ENCODE measurements at places on chromosomes 6 and 20.

DNA sequence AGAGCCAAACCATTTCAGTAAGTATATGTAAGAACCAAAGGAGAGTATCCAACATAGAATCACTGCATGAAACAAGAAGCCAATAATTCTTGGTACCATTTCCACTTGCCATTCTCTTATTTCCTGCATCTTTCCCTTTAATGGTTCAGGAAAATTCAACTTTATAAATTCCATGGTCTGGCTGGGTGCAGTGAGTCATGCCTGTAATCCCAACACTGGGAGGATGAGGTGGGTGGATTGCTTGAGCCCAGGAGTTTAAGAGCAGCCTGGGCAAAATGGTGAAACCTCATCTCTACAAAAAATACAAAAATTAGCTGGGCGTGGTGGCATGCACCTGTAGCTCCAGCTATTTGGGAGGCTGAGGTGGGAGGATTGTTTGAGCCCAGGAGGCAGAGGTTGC lies 21.2 kb downstream of the NHLRC1 start:
- no peak for DNase-seq

- no peak for DNase-seq
Measured at GRCh38 chr20:57707320-57707719, 2.5 kb downstream of the PMEPA1 start.

- no peak for DNase-seq
Measured at GRCh38 chr6:18493382-18493891, 106.3 kb downstream of the RNF144B start.

- no peak for DNase-seq
Measured at GRCh38 chr20:46937157-46937523, 42.5 kb downstream of the EYA2 start.

GRCh38 chr6:131305037-131305850 lies 170.0 kb downstream of the AKAP7 start:
- no peak for DNase-seq

- no peak for DNase-seq
Measured at GRCh38 chr6:133208183-133208755, 32.9 kb upstream of the EYA4 start.

DNA sequence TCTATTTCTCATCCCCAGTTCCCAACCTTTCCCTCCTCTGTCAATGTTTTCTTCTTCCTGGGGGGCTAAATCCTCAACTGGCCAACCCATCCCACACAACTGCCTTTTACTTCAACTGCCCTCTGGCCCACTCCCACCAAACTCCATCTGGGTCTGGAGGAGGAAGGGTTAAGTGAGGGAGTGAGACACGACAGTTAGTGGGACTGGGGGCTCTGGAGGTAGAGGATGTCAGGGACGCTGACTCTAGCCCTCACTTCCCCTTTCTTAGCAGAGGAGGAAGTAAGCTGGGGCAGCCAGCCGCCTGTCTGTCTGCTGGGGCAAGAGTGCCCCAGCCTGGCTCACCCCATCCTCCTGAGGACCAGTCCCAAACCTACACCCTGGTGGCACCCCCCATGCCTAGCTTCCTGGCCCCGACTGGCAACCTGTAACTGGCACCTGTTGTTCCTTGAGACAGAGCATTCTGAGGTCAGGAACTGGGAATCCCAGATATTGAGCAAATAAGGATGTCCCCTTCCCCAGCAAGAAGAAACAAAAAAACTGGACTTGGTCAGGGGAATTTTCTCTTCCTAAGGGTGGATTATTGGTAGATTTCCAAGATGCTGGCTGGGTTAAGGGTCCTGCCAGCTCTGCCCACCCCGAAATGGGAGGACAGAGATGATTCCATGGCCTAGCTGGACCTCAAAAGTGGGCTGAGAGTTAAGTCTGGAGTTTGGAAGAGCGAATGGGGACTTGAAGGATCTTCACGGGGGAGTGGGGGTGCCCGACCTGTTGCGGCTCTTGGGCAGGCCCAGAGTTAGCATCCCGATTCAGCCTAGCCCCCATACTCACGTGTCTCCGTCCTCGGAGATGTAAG lies 971 bp downstream of the NFKBIE start:
- DNase-seq = no peak

DNA sequence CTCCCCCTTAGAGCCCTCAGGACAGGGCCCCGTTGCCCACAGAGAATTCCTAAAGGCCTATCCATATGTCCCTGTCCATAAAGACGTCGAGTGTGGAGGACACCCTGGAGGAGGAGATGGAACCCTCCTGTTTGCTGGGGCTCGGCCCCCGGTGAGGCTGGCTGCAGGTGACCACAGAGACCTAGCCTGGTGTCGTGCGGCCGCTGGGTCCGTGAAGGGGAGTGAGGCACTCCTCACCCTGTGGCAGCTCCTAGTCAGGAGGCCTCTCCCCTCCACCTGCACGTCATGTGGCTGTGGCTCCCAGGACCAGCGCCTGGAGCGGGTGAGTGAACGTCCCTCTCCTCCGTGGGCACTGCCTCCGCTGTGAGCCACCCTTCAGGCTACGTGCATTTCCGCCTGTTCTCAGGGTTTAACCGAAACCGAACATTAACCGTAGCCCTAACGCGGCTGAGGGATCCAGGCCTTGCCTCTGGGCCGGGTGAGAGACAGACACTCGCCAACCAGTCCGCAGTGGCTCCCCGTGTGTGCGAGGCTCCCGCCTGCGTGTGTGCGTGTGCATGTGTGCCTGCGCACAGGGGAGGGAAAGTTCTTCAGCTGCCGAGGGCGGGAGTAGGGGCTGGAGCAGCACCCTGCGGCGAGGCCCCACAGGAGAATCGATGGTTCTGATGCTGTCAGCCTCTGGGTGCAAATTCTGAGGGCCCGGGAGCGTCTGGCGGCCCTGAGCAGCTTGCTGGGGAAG lies 5.9 kb upstream of the TCEA2 start:
- DNase-seq = no peak

- no peak for DNase-seq
Measured at GRCh38 chr20:34292496-34292895, 10.7 kb downstream of the AHCY start.

DNA sequence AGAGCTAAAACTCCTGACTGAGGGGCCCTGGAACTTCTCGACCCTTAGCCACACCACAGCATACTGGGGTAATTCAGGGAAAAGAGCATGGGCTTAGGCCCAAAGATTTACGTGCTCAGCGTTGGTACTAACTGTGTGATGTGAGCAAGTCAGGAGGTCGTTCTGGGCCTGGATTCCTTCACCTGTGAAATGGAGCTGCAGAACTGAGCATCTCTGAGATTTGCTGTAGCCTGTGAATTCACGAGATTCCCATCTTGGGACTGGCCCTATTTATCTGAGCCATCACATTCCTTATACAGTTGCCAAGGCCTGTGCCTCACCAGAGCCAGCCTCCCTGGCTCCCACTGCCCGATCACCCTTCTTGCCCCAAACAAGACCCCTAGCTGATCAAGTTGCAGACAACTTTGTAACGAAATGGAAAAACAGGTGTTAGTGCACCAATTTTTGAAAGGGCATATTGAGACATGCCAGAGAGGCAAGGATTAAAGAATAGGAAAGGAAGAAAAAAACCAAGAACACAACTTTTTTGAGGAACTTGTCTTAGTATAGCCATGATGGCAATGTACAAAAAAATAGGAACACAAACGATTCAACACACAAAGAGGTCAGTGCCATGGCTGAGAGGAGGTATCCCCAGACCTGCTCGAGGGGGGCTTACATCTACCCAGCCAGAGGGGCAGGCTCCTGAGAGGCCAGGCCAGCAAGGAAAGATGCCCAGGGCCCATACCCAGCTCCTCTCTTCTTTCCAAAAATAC lies 323.0 kb upstream of the JARID2 start:
- DNase-seq = no peak
